Immature natural killer cell (primary cell): ENCODE measurements at places on chromosomes 4 and X.

DNA sequence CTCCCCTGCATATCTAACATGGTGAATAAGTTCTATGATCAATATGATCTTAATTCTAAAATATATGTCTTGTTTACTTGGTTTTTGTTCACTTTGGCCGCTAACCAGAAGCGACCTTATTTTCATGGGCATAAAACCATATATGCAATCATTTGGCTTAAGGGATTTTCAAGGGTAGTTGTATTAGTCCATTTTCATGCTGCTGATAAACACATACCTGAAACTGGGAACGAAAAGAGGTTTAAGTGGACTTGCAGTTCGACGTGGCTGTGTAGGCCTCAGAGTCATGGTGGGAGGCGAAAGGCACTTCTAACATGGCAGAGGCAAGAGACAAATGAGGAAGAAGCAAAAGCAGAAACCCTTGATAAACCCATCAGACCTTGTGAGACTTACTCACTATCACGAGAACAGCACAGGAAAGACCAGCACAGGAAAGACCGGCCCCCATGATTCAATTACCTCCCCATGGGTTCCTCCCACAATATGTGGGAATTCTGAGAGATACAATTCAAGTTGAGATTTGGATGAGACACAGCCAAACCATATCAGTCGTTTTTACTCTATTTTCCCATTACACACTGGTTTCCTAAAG is 114.3 kb upstream of the CPEB2 start:
- DNase-seq = no peak

DNA sequence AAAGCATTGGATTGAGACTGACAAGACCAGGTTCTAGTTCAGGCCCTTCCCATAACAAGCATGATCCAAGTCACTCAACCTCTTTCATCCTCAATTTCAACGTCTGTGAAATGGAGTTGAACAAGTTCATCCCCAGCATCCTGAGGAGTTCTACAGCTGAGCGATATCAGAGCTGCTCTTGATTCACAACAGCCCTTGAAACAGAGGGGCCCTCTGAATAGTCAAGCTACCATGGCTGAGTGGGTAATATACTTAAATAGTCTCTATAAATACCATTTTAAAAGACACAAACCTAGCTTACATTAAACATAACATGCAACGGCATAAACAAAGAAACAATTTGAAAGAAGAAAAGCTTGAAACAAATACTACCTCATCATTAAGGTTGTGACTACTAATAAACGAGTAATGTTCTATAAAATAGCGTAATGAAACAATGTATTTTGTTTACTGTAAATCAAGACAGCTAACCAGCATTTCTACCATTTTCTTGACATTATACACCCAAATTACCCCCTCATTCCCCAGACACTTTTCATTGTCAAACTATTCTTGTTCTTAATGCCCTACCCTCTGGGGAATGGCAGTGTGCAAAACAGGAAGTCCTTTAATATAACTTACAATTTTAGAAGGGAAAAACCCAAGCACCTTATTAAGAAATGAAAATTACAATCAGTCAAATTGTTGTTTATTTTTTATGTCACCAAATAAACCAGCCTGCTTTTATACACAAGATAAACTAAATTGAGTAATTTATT is 202.3 kb downstream of the PARM1 start:
- no peak for DNase-seq

GRCh38 chr4:38313999-38314561 is 349.9 kb upstream of the KLF3 start:
- DNase-seq = no peak

GRCh38 chr4:80255329-80256095 is 11.0 kb upstream of the FGF5 start:
- DNase-seq = no peak

GRCh38 chr4:152224223-152224622 is 311.7 kb downstream of the FBXW7 start:
- DNase-seq = no peak

GRCh38 chr4:21697583-21697982 is 251.0 kb downstream of the KCNIP4 start:
- no peak for DNase-seq

DNA sequence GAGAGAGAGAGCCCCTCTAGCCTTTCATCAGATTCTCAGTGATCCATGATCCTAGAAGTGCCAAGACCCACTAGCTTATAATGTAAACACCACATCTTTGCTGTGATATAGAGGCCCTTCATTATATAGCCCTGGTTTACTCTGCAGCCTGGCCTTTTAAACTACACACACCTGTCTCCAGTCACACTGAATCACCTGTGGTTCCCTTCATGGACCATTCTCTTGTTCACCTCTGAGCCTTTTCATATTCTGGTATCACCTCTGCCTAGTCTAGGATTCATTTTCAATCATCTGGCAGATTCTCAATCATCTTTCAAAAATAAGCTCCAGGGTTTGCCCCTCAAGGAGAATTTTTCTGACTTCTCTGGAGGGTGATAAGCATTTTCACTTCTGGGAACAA is 50.0 kb upstream of the CD40LG start:
- no peak for DNase-seq

- DNase-seq = no peak
Measured at GRCh38 chrX:153372949-153373348, 28.2 kb downstream of the PNMA6E start.
